ENCODE measurements at places on chromosomes 4 and X.

- no peak for DNase-seq
- H3K27me3 ChIP-seq: no peaks in the 10 kb centered on the region
- H3K27ac ChIP-seq: no peak overlapping the region
- no peak overlapping the region for H3K4me3 ChIP-seq
- no peaks in the 10 kb centered on the region for H3K36me3 ChIP-seq
Measured at GRCh38 chr4:53855581-53856250, 208.7 kb downstream of the CHIC2 start.

- H3K27ac ChIP-seq: no peak overlapping the region
- no peak overlapping the region for H3K4me3 ChIP-seq
- H3K4me1 ChIP-seq: no peaks in the 10 kb centered on the region
- no peaks in the 10 kb centered on the region for H3K27me3 ChIP-seq
Measured at GRCh38 chrX:97787311-97787710, 903.6 kb downstream of the RPA4 start.

DNA sequence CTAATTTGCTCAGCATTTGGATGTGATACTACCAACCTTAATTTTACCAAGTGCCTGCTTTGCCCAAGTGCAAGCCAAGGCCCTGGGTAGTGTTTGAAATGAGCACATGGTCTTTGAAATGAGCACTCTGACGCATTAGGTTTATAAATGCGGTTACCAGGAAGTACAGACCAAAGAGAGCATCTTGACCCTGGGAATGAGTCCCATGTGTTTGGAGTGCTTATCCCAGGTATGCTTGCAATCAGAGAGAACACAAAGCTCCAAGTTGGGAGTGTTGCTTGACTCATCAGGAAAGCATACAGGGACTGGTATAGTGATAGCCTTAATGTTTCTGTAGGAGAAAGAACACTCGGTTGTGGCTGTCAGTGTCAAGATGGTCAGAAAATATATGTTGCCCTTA, 203.6 kb upstream of the MAMLD1 start:
- no peak overlapping the region for H3K27ac ChIP-seq
- no peaks in the 10 kb centered on the region for H3K36me3 ChIP-seq
- no peaks in the 10 kb centered on the region for H3K27me3 ChIP-seq
- DNase-seq: no peak
- H3K4me3 ChIP-seq: no peak overlapping the region
- no peaks in the 10 kb centered on the region for H3K4me1 ChIP-seq

DNA sequence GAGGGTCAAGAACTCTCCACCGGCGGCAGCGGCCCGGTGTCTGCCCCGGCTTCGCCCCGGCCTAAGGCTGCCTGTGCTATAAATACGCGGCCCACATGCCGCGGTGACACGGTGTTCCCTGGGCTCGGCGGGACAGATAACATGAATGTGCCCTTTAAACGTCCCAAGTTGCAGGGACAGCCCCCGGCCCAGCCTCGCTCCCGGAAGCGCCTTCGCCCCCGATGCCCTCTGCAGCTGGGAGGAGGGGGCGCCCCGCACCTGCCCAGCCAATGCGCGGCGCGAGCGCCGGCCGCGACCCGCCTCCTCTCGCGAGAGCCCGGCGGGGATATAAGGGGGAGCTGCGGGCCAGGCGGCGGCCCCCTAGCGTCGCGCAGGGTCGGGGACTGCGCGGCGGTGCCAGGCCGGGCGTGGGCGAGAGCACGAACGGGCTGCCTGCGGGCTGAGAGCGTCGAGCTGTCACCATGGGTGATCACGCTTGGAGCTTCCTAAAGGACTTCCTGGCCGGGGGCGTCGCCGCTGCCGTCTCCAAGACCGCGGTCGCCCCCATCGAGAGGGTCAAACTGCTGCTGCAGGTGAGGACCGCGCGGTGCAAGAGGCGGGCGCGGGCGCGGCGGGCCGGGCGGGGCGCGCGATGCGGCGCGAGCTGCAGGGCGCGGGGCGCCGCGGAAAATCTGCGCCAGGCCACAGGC, at the start of gene SLC25A4:
TSS of gene SLC25A4 (plus strand) at position 355 of the 689 bp plus-strand sequence. CDS start at position 462, 107 bp downstream.
- H3K4me1 ChIP-seq: peaks cover 12% of the 10 kb centered on the region
- peak within 1 kb of the TSS; percentile 78 for H3K4me3 ChIP-seq
- peak; percentile 85 for DNase-seq
- H3K27ac ChIP-seq: no peak within 1 kb of the TSS
- H3K36me3 ChIP-seq: no peaks in the 10 kb centered on the region

GRCh38 chr4:77834403-77834802, 15.2 kb upstream of the CNOT6L start:
- H3K4me1 ChIP-seq: peaks cover 4% of the 10 kb centered on the region
- H3K27me3 ChIP-seq: peaks cover 6% of the 10 kb centered on the region
- H3K4me3 ChIP-seq: no peak overlapping the region

GRCh38 chrX:1139185-1139500, 73.3 kb downstream of the CRLF2 start:
- DNase-seq: no peak
- no peaks in the 10 kb centered on the region for H3K36me3 ChIP-seq
- H3K4me1 ChIP-seq: no peaks in the 10 kb centered on the region
- no peak overlapping the region for H3K27ac ChIP-seq
- no peak overlapping the region for H3K4me3 ChIP-seq

- H3K27me3 ChIP-seq: no peaks in the 10 kb centered on the region
- H3K36me3 ChIP-seq: no peaks in the 10 kb centered on the region
- no peaks in the 10 kb centered on the region for H3K4me1 ChIP-seq
- H3K27ac ChIP-seq: no peak overlapping the region
Measured at GRCh38 chrX:32937043-32937442, 274.3 kb downstream of the DMD start.

DNA sequence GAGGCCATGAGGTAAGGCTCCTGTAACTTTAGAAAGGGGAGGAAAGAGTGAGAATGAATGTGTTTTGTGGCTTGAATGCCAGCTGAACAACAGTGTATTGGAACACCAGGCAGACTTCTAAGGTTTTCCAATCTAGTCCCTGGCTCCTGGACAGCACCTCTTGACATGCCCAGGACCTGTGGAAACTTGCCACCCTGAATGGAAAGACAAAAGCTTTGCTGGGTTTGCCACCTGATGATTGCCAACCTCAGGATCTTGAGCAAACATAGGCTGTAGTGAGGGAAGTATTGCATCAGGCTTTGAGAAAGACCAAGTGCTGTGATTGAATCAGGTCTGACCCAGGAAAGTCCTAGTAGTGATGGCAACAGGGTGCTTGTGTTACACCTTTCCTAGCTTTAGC, 1393.1 kb upstream of the DIAPH2 start:
- H3K4me1 ChIP-seq: no peaks in the 10 kb centered on the region
- H3K4me3 ChIP-seq: no peak overlapping the region
- no peak overlapping the region for H3K27ac ChIP-seq
- no peaks in the 10 kb centered on the region for H3K36me3 ChIP-seq

- peaks cover 17% of the 10 kb centered on the region for H3K4me1 ChIP-seq
- H3K4me3 ChIP-seq: no peak overlapping the region
- no peak for DNase-seq
- H3K36me3 ChIP-seq: no peaks in the 10 kb centered on the region
Measured at GRCh38 chr4:11431111-11431510, 2.4 kb upstream of the HS3ST1 start.

- peaks cover 6% of the 10 kb centered on the region for H3K36me3 ChIP-seq
- no peak overlapping the region for H3K27ac ChIP-seq
- H3K4me1 ChIP-seq: peaks cover 4% of the 10 kb centered on the region
- no peak for DNase-seq
- H3K27me3 ChIP-seq: peaks cover 16% of the 10 kb centered on the region
Measured at GRCh38 chr4:6189511-6189910, 10.8 kb downstream of the JAKMIP1 start.

GRCh38 chrX:43750248-43750676, 94.2 kb downstream of the MAOA start:
- no peaks in the 10 kb centered on the region for H3K36me3 ChIP-seq
- peak; percentile 44 for DNase-seq
- peaks cover 2% of the 10 kb centered on the region for H3K4me1 ChIP-seq
- no peaks in the 10 kb centered on the region for H3K27me3 ChIP-seq
- H3K27ac ChIP-seq: no peak overlapping the region
- no peak overlapping the region for H3K4me3 ChIP-seq

DNA sequence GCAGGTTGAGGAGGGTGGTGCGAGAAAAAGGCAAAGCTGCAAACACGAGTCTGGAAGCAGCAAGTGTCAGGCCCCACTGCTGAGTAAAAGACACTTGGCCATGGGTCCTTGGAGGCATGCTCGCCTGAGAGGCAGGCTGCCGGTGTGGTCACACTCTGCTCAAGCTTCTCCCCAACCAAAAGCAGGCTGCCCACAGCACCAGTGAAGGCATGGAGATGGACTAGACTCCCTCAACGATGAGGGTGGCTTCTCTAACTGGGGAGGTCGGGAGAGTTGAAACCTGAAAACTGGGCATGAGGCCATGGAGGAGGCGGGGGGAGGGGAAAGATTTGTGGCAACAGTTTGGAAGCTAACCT, 86.5 kb downstream of the ATG4A start:
- no peaks in the 10 kb centered on the region for H3K27me3 ChIP-seq
- H3K27ac ChIP-seq: no peak overlapping the region
- no peaks in the 10 kb centered on the region for H3K36me3 ChIP-seq
- no peaks in the 10 kb centered on the region for H3K4me1 ChIP-seq
- no peak for DNase-seq

DNA sequence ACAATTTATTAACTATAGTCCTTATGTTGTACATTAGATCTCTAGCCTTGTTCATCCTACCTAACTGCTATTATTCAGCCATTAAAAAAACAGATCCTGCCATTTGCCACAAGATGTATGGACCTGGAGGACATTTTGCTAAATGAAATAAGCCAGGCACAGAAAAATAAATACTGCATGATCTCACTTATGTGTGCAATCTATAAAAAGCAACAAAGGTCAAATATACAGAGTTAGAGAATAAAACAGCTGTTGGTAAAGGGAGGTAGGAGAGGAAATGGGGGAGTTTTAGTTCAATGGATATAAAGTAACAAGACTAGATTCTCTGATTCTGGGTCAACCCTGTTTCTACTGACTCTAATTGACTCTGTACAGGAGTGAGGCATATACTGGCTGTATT, 103.3 kb upstream of the FAM9C start:
- no peak overlapping the region for H3K4me3 ChIP-seq
- peaks cover 18% of the 10 kb centered on the region for H3K4me1 ChIP-seq
- H3K27me3 ChIP-seq: no peaks in the 10 kb centered on the region
- peaks cover under 1% of the 10 kb centered on the region for H3K36me3 ChIP-seq
- no peak for DNase-seq

- DNase-seq: no peak
- H3K27me3 ChIP-seq: no peaks in the 10 kb centered on the region
- H3K4me3 ChIP-seq: no peak overlapping the region
- no peaks in the 10 kb centered on the region for H3K36me3 ChIP-seq
- no peaks in the 10 kb centered on the region for H3K4me1 ChIP-seq
- H3K27ac ChIP-seq: no peak overlapping the region
Measured at GRCh38 chrX:5650904-5651303, 577.8 kb downstream of the NLGN4X start.

GRCh38 chr4:159103384-159103990, 608 bp downstream of the RAPGEF2 start:
- no peaks in the 10 kb centered on the region for H3K36me3 ChIP-seq
- peaks cover 47% of the 10 kb centered on the region for H3K4me1 ChIP-seq
- H3K27ac ChIP-seq: peak overlapping the region; percentile 14
- peak overlapping the region; percentile 66 for H3K4me3 ChIP-seq
- peak; percentile 65 for DNase-seq
- peaks cover 15% of the 10 kb centered on the region for H3K27me3 ChIP-seq

- no peak overlapping the region for H3K27ac ChIP-seq
- no peak overlapping the region for H3K4me3 ChIP-seq
- no peaks in the 10 kb centered on the region for H3K36me3 ChIP-seq
- H3K4me1 ChIP-seq: no peaks in the 10 kb centered on the region
- DNase-seq: no peak
- H3K27me3 ChIP-seq: no peaks in the 10 kb centered on the region
Measured at GRCh38 chr4:8615366-8615765, 22.8 kb downstream of the CPZ start.

- no peak for DNase-seq
- no peaks in the 10 kb centered on the region for H3K27me3 ChIP-seq
- H3K36me3 ChIP-seq: no peaks in the 10 kb centered on the region
- H3K27ac ChIP-seq: no peak overlapping the region
Measured at GRCh38 chr4:176741253-176741652, 51.5 kb downstream of the VEGFC start.

DNA sequence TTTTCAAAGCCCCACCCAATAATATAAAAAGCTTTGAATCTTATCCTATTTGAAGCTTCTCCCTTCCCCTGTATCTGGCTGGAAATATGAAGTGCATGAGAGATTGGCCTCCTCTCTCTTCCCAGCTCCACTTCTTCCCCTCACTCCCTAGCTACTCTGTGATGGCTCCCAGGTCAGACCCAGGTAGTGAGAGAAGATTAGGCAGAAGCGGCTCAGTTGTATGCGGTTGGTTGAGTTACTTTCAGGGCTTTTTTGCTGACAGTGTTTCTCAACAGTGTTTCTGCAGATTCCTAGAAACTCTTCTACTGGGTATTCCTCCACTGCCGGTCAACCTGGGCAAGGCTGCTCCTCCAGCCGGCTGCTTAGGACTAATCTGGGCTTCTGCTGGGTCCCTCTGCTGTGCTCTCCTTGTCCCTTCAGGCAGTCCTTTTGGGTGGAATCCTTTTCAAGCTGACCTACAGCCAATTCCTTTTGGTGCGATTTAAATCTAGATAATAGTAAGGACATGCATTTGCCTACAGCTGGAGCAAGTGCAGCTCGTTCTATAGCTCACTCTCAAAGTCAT, 87.4 kb upstream of the SLC7A11 start:
- no peaks in the 10 kb centered on the region for H3K36me3 ChIP-seq
- H3K4me3 ChIP-seq: no peak overlapping the region
- H3K27me3 ChIP-seq: peaks cover 4% of the 10 kb centered on the region
